ENCODE measurements at places on chromosomes 11 and 22.

DNA sequence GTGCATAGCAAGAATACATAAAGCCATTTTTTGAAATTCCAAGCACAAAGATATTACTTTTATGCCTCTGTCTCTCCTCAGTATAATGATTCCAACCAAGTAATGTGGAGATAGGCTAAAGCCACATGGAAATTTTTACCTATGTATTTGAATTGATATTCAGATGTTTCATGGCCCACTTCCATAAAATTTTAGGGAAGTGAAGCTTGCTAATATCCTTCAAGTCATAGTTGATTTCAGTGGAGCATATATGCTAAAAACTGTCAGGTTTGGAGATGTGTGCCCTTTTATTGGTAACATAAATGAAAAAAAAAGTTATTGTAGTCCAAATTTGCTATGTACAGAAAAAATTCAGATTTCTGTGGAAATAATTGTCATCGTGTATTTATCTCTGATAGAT lies 12.3 kb downstream of the MS4A4E start:
- no peak for DNase-seq

DNA sequence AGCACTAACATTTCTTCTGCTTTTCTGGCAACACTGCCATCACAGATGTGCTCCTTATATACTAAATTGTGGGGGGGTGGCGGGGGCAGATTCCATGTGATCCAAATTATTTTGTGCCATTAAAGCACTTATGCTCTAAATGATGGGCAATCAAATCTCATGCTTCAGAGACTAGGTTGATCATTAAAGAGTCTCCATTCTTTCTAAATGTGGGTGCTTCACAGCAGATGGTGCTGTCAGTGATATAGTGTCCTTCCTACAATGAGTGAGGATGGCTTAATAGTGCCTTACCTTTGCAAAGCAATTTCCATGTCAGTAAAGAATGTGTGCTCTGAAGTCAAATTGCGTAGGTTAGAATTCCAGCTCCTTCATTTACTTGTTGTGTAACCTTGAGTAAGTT lies 589.8 kb downstream of the ETS1 start:
- no peak for DNase-seq

GRCh38 chr11:98234698-98235097 lies 786.1 kb upstream of the CNTN5 start:
- DNase-seq = no peak

GRCh38 chr11:125950178-125950490 lies 4.3 kb downstream of the VSIG10L2 start:
- no peak for DNase-seq

- DNase-seq = no peak
These were observed 44.0 kb downstream of the SMIM38 start for GRCh38 chr11:69199583-69200315.

GRCh38 chr11:65903068-65903481 lies 2.9 kb upstream of the FOSL1 start:
- DNase-seq = peak; percentile 98

GRCh38 chr22:29314537-29315285 lies 786 bp downstream of the RASL10A start:
- DNase-seq = no peak

DNA sequence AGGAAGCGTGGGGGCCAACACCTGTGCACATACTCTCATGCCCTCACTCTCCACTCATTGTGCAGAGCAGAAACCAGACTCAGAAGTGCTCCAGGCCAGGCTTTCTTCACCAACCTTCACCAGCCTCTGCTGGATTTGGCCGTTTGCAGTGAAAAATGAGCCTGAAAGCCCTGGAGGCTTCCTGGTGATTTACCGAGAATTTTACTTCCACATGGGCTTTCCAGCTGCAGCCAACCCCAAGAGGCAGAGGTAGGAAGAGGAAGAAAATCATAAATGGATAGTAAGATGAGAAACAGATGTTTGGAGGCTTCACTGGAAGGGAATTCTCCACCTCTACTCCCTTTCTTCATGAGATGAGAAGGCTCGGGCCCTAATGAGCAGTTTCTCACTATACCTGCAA lies 155.4 kb downstream of the ETS1 start:
- DNase-seq = no peak

GRCh38 chr11:84372381-84372950 lies 1086.3 kb upstream of the CCDC90B start:
- no peak for DNase-seq

DNA sequence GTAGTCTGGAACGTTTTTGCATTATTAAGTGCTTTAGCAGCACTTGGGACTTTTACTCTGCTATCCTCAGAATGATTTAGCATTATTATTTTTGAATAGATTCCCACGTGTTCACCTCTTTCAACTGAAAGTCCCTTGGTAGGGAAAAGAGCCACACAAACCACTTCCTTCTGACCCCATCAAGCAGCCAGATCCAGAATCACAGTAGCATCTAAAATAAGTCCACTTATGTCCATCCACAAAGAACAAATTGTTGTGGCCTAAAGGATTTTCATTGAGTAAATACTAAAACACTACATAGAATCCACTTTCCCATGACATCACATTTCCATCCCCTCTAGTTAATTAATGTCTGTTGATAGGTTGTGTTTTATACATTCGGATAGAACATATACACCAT lies 381.7 kb downstream of the AASDHPPT start:
- DNase-seq = no peak

DNA sequence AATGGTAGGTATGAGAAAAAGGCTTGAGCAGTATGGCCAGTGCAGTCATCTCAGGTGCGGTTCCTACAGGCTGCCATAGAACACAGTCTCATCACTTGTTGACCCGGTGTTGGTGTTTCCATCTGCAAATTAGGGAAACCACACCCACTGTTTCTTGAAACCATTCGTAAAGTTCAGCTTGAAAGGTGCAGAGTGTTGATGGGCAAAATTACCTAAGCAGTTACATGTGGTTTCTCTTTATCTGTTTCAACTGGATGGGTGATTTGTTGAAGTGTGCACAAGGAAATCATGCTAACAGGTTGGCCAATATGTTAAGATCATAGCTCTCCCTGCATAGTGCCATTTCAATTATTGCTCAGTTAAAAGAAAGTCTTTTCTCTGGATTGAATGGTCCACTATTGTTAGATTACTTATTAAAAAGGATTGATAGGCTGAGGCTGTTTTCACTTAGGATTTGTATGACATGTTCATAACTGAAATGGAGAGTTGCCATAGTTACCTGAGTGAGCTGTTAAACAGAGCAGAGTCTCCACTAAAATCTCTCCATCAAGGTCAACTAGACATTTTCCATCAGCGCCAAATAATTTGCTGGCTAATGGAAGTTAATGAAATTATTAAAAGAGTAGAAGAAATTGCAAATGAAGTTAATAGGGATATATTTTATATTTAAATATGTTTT lies 203.1 kb upstream of the MTMR2 start:
- no peak for DNase-seq

- no peak for DNase-seq
These were observed 56.3 kb downstream of the DGCR2 start for GRCh38 chr22:19065929-19066328.

DNA sequence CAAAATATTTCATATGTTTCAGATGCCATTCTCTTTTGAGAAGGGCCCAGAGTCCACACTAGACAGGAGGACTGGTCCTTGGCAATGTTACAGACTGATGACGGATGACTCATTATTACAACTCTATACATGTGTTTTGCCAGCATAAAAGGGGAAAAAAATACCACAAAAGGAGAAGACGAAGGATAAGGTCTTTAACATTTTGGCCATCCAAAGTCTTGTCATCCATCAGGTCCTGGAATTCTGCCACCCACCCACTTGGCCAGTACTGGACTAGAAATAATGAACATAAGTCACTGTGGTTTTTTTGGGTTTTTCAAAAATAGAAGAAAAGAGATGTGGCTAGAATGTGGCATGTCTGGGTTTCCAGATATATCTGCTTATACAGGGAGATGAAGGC lies 57.7 kb upstream of the BDNF start:
- DNase-seq = peak; percentile 94

Data from fibroblast of skin of back (primary cell).